ENCODE measurements at places on chromosomes 4 and X. TPM values are rescaled to one million over a fixed set of nuclear protein-coding genes. Genes with fewer than 3 reads are reported as not detected.

- peak; percentile 29 for ATAC-seq
Measured at GRCh38 chr4:112312610-112313239, 15.6 kb downstream of the ALPK1 start.

GRCh38 chr4:55329012-55329411, 17.0 kb upstream of the SRD5A3 start:
- ATAC-seq = no peak

SLC26A1 gene
- total RNA-seq = 0.37 TPM

DNA sequence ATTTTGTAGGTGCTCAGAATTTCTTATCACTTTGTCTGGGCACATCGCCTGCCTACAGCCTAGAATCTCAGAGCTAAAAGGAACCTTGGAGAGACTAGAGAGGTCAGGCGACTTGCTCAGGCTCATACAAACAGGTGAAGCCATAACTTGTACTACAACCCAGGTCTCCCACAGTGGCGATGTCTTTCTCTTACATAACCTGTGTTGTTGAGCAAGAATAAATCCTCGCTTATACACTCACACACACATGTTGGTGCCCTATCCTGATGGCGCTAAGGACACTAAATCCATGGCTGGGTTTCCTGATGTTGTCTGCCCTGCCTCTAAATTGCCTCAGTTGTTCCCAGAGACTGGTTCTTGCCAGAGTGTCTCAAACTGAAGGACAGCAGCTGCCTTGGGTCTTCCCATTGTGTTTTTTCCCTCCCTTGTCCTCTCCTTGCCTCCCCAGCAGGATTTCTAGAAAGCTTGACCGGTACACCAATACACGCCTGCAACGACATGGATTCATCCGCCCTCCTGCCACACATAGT, 1.6 kb downstream of the TSC22D3 start:
- ATAC-seq = no peak

Data from activated T-helper 17 cell treated with anti-CD3 and anti-CD28 coated beads, Interleukin-2, amount 50 U/mL, for 72 hours (primary cell).